ENCODE measurements at places on chromosomes 7 and 10. TPM values are rescaled to one million over a fixed set of nuclear protein-coding genes. Genes with fewer than 3 reads are reported as not detected.

SEMA4G gene
- 0.86 TPM for total RNA-seq

ASB15 gene
- total RNA-seq: 78.6 TPM

- no peak for DNase-seq
Observed at GRCh38 chr7:7932553-7932952, 36.0 kb upstream of the GLCCI1 start.

- no peak for DNase-seq
Observed at GRCh38 chr7:2470204-2471021, 5.8 kb downstream of the GRIFIN start.

DNA sequence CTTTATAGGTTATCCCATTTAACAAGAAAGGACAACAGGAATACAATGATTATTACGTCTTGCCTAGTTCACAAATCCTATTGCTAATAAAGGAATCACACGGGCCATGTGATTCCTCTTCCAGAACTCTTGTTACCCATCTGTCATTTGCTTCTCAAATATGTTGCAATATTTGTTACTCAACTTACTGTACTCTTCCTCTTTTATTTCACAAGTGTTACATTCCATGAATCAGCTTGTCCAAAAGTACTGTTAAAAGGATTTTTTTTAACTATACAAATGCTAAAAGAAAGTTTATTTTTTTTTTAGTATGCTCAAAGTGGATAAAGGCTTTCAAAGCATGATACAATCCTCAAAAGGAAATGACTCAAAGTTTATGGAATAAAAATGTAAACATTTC, 3.9 kb upstream of the CD36 start:
- no peak for DNase-seq

DNA sequence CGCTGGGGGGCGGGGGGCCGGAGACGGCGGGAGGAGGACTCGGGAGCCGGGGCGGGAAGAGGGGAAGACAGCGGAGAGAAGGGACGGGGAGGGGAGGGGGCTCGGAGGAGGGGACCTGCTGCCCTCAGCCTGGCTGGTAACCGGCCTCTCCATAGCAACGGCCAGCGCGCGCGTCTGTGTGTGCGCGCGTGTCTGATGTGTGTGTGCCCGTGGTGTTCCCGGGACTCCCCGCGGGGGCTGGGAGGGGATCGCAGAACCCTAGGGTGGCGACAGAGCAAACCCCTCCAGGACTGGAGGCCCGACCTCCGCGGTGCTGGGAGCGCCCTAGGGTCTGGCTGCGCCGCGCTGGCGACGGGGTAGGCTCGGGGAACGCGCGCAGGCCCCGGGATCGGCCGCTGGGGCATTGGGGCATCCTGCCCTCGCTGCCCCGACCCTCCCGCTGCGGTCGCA, 356.3 kb downstream of the DNAJB6 start:
- no peak for DNase-seq

- no peak for DNase-seq
Observed at GRCh38 chr7:135510592-135511183, 786 bp upstream of the CNOT4 start.

- peak; percentile 79 for DNase-seq
Observed at GRCh38 chr7:70630818-70631457, 501.0 kb upstream of the GALNT17 start.

Measured in Right ventricle myocardium superior (tissue), 1 donor.